ENCODE measurements at places on chromosomes 6 and 20.

DNA sequence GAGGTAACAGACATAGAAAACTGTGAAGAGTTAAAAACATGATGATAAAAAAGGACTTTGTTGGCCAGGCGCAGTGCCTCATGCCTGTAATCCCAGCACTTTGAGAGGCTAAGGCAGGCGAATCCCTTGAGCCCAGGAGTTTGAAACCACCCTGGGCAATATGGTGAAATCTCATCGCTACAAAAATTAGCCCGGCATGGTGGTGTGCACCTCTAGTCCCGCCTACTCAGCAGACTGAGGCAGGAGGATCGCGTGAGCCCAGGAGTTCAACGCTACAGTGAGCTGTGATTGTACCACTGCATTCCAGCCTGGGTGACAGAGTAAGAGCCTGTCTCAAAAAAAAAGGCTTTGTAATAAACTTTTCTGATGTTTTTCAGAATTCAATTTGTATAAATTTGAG lies 60.1 kb downstream of the GFOD1 start:
- no peak for DNase-seq

- no peak for DNase-seq
These were observed 12.5 kb downstream of the CST7 start for GRCh38 chr20:24961384-24962181.

DNA sequence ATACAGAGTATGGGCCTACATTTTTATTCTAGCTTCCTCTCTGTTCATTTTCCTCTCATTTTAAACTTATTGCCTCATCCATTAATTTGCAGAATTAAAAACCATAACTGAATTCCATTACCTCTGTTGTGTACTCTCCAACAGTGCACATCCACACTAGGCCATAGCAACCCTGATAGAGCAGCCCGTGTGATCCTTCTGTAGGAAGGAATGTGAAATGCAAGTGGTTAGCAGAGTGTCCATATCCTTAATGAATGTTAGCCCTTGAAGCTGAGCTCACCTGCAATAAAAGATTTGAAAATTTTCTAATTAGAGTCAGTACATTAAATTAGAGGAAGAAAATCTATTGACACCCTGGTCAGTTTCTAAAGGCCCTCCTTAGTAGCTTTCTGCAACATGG lies 6.5 kb upstream of the GRIK2 start:
- DNase-seq = no peak

DNA sequence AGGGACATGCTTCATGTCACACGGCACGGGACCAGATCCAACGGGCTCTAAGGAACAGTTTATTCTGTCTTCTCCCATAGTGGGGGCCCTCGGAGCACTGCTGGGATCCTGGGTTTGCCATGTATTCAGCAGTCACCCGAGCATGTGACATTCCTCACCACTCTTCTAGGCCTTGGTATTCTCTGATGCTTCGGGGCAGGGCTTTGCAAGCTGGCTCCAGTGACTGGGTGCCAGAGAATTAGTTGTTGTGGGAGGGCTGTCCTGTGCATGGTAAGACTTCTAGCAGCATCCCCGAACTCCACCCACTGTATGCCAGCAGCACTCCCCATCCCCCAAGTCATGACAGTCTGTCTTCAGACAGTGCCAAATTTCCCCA lies 5.4 kb downstream of the CCN5 start:
- DNase-seq = no peak

DNA sequence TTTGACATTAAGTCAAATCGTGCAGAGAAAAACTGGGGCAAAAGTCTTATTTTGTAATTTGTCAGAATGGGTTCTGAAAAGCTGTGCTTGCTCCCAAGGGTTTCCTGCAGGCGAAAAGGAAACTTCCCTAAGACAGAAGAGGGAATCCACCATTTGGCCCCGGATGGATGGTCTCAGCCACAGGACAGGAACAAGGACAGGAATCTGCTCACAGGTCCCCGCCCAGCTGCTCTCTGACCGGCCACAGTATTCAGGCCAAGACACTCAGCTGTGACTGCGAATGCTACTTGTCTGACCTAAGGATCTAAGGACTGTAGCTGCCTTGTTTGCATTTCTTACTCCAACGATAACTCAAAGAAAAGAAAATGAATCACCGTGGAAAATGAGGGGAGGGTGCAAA lies 197.0 kb downstream of the BMP7 start:
- DNase-seq = no peak

GRCh38 chr6:7042056-7042653 lies 65.6 kb upstream of the RREB1 start:
- peak; percentile 74 for DNase-seq

- DNase-seq = peak; percentile 4
These were observed 1192.4 kb upstream of the CITED2 start for GRCh38 chr6:140566781-140567277.

DNA sequence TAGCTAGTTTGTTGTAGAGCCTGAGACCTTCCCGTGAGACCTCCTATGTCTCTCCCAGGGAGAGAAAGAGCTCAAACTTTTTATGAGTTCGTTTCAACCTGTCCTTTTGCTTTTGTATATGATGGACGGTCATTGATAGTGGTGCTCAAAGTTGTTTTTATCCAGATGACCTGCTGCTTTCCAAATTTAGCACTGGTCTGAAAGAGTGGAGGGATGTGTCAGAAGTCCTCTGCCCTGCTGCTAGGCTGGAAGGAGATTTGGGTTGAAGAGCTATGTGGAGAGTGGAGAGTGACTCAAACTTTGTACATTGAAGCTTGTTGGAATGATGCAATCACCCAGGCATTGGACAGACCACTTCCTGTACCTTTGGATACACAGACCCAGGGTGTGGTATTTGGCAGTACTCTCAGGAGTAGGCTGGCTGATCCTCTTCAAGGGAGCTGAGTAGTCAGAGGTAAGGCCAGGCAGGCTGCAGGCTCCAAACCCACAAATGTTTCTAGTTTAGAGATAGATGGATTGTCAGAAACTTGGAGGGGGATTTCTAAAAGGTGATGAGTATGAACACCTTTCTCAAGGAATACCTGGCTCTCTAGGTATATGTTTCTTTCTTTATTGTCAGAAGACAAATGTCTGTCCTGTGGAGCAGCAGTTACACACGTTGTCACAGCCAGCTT lies 49.4 kb upstream of the RREB1 start:
- DNase-seq = peak; percentile 61

GRCh38 chr20:58650776-58651558 lies at the start of gene STX16:
TSS of gene STX16 (plus strand) at chr20:58651283. CDS start at chr20:58652007, 724 bp downstream.
- peak; percentile 91 for DNase-seq

- peak; percentile 48 for DNase-seq
These were observed 4.8 kb upstream of the MTFR2 start for GRCh38 chr6:136254851-136255466.

- no peak for DNase-seq
These were observed 103.4 kb upstream of the FRMD1 start for GRCh38 chr6:168182366-168182765.

GRCh38 chr6:106143665-106144064 lies 57.5 kb downstream of the PRDM1 start:
- no peak for DNase-seq

- DNase-seq = peak; percentile 74
These were observed 10.2 kb downstream of the CASS4 start for GRCh38 chr20:56422076-56422823.

DNA sequence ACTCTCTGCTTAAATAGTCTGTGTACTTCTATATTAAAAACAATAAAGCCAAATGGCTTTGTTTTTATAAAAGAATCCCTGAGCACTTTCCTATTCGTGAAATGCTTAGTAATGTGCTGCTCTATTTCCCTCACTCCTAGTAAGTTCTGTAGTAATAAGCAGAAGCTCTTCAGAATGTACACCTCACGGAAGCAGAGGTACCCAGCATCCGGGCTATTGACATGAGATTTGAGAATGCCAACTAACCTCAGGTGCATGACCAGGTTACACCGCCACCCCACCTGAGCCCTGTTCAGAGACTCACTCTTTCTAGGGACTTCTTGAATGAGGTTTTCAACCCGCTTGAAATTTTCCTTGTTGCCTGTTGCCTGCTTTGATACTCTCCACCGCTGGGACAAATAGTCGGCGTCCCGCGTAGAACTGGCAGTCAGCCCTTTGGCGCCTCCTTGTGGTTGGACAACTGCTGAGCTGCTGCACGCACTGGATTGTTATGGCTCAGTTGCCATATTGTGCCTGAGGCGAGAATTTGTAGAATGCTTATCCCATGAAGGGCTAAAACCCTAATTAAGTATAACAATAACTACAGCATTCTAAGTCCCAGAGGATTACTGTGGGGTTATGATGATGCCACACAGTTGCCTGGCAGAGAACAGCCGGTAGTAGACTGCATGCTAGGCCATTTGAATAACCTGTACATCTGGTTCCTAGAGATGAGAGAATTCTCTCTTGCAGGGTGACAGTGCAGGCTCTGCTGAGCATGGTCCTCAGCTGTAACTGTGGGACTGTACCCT lies 95.4 kb downstream of the KHDC1L start:
- DNase-seq = peak; percentile 71

GRCh38 chr20:56373942-56374341 lies 15.2 kb downstream of the FAM210B start:
- DNase-seq = peak; percentile 98

DNA sequence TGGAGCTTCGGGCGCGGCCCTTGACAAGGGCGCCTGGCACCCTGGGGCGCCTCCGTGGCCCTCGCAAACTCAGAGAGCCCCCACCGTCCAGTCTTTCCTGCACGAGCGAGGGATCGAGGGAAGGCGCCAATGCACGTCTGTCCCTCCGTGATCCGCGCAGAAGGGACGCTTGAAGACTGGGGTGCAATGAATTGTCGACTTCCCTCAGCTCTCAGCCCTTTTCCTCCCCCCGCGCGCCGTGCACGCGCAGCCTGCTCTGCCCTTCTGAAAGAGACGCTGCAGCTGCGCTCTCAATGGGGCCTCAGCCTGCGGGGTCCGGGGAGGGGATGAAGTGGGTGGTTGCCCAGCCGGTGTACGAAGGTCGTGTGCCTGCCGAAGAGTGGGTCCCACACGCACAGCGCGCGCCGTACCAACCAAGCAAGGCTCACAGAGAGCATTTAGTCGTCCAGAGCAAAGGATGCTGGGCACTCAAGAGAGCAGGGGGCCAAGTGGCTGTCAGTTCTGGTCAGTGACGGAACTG lies 5.5 kb upstream of the SOX4 start:
- no peak for DNase-seq

DNA sequence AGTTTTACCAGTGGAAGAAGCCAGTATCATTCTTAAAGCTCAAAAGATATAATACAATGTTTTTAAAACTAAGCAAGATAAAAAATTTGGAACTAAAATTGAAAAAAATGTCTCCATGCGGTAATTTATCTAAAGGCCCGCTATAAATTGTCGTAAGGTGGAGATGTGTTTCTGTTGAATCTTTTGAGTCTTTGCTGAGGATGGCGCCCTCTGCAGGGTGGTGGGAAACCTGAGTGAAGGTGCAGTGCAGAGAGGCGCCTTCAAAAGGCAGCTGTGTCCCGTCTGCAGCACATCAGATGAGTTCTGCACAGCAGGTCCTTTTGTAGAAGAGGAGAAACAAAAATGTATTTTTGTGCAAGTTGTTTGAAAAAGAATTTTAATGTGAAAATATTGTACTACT lies 29.4 kb upstream of the KIF25 start:
- DNase-seq = no peak

DNA sequence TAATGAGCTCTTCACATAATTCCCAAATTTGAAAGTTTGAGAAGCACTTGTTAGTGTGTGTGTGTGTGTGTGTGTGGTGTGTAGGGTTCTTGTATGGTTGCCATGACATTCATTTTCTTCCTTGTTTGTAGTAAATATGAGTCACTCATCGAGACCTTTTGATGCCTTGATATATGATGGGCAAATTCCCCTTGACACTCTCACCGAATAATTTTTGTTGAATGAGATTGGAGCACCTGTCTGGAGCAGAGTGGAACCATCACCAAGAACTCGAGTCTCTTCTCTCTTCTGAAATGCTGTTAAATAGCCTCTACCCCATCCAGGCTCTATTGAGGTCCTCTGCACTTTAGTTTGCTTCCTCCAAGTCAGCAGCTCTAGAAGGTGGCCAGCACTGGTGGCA lies 29.6 kb upstream of the FAM184A start:
- no peak for DNase-seq

GRCh38 chr20:63735859-63736718 lies at the start of gene LIME1:
TSS of gene LIME1 (plus strand) at chr20:63736664. CDS start at chr20:63737550, 886 bp downstream.
- peak; percentile 17 for DNase-seq

DNA sequence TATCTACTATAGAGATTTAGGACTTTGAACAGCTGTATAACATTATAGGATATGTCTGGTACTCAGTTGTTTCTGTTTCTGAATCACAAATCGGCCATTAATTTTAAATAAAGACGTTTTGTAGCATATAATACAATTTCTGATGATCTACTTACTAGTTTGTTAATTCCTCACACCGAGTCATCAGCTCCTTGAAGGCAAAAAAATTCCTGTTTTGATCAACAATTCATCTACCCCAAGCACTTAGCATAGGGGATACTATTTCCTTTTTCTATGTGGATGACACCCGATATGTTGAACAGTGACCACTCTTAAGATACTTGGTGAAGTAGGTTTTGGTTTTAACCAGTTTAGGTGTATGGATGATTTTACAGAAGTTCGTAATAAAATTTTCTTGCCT lies 107.3 kb downstream of the NCOA3 start:
- peak; percentile 28 for DNase-seq

DNA sequence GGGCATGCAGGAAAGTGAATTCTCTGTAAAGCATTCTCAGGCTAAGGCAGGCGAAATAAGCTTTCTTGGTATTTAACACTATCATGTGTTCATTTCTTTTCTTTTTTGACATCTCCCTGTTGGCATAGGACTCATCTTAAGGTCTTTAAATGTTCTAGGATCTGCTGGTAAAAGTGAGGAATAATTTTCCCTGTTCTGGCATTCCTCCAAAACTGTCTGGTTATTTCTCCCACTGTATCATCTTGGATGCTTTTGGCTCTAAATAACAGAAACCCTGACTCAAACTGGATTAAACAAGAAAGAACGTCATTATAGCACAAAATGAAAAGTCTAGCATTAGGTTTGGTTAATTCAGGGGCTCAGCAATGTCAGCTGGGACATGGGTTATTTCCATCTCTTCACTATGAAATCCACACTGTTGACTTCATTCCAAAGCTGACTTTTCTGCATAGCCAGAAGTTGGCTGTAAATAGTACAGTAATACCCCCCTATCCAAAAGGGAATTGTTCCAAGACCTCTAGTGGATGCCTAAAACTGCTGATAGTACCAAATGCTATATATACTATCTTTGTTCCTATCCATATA lies 37.9 kb upstream of the SNAP25 start:
- no peak for DNase-seq

- peak; percentile 58 for DNase-seq
These were observed 82.1 kb upstream of the DTNBP1 start for GRCh38 chr6:15744818-15745402.

- no peak for DNase-seq
These were observed 23.9 kb upstream of the YWHAB start for GRCh38 chr20:44861531-44862006.

GRCh38 chr6:27551607-27552006 lies 78.7 kb upstream of the ZNF184 start:
- no peak for DNase-seq

Data from inflammatory macrophage treated with lipopolysaccharide for 4 hours (primary cell).